ENCODE measurements at places on chromosomes 5 and 9.

GRCh38 chr5:154205441-154206117 is 15.0 kb downstream of the GALNT10 start:
- no peak for DNase-seq

- DNase-seq, result no peak
Observed at GRCh38 chr5:57862942-57863341, 380.3 kb upstream of the ACTBL2 start.

- DNase-seq, result no peak
Observed at GRCh38 chr9:87628346-87628745, 97.6 kb upstream of the CTSL start.

GRCh38 chr5:157143127-157143971 is 684 bp upstream of the MED7 start:
- no peak for DNase-seq

DNA sequence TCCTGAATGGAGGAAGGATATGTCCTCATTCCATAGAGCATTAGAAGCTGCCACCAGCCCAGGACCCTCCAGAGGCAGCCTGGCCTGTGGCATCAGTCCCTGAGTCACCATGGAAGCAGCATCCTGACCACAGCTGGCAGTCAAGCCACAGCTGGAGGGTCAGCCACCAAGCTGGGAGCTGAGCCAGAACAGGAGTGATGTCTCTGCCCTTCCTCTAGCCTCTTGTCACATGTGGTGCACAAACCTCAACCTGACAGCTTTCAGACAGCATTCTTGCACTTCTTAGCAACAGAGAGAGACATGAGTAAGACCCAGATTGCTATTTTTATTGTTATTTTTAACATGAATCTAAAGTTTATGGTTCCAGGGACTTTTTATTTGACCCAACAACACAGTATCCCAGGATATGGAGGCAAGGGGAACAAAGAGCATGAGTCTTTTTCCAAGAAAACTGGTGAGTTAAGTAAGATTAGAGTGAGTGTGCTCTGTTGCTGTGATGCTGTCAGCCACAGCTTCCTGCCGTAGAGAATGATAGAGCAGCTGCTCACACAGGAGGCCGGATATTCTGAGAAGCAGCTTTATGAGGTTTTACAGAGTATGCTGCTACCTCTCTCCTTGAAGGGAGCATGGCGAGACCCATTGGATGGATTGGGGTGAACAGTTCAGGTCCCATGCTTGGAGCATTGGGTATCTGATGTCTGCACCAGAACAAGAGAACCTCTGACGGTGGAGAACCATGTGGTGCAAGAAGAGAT is 13.0 kb upstream of the CYFIP2 start:
- peak; percentile 81 for DNase-seq

- DNase-seq, result no peak
Observed at GRCh38 chr9:115058684-115059315, 59.2 kb downstream of the TNC start.

DNA sequence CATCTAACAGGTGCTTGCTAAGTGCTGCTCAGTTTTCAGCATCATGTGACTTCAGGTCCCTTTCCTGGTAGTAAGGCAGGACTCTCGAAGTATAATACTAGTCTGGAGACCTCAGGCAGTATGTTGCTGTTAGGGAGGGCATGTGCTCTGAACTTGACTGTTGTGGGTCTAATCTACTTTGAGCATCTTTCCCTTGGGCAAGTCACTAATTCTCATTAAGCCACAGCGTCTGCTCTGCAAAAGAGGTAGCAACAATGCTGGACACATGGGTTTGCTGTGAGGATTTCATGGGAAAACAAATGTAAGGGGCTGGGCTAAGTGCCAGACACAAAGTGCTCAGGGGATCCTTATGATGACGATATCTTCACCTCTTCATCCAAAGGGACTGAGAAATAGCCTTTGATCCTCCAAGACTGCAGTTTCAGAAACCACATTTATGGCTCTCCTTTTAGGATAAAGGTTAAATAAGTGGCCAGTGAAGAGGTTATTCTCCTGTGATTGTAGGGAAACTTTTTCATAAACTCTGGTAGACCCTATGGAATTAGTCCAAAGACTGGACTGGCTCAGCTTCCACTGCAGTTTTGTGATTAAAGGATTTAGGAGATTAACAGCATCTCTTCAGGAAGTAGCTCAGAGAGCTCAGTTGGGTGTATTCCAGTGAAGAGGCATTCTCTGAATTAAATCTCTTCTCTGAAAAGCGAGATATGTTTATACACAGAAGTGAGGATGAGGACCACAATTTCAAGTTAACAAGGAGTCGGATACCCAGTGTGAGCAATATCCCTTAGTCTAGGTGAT is 216.6 kb downstream of the SGCD start:
- DNase-seq, result no peak

- no peak for DNase-seq
Observed at GRCh38 chr9:125472562-125472925, 210.9 kb downstream of the GAPVD1 start.

GRCh38 chr9:89372230-89372816 is 54.0 kb downstream of the SECISBP2 start:
- peak; percentile 53 for DNase-seq

- DNase-seq, result no peak
Observed at GRCh38 chr5:59548807-59549357, 344.6 kb downstream of the PDE4D start.

GRCh38 chr5:57839025-57839424 is 356.4 kb upstream of the ACTBL2 start:
- DNase-seq, result no peak

DNA sequence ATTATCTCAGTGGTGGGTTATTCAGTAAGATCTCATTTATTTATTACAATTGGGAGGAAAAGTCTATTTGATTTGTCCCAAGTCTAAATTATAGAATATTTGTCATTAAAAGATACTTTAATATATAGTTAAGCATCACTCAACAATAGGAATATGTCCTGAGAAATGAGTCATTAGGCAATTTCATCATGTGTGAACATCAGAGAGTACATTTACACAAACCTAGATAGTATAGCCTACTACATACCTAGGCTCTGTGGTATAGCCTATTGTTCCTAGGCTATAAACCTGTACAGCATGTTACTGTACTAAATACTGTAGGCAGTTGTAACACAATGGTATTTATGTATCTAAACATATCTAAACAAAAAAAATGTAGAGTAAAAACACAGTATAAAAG is 135.0 kb upstream of the RASA1 start:
- no peak for DNase-seq

- no peak for DNase-seq
Observed at GRCh38 chr5:78526049-78526525, 122.5 kb downstream of the LHFPL2 start.

GRCh38 chr9:89044881-89045280 is 53.6 kb downstream of the S1PR3 start:
- no peak for DNase-seq

GRCh38 chr5:156328766-156329165 is 1.8 kb downstream of the SGCD start:
- no peak for DNase-seq

GRCh38 chr9:7819984-7820383 is 20.4 kb upstream of the DMAC1 start:
- DNase-seq, result no peak

- no peak for DNase-seq
Observed at GRCh38 chr9:113474360-113475028, 11.0 kb downstream of the RGS3 start.

DNA sequence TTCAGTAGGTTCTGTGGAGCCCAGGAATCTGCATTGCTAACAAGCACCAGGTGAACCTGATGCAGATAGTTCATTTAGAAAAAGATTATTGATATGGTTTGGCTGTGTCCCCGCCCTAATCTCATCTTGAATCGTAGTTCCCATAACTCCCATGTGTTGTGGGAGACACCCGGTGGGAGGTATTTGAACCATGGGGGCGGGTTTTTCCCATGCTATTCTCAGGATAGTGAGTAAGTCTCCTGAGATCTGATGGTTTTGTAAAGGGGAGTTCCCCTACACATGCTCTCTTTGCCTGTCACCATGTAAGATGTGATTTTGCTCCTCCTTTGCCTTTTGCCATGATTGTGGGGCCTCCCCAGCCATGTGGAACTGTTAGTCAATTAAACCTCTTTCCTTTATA is 212.0 kb downstream of the RAB3C start:
- no peak for DNase-seq

DNA sequence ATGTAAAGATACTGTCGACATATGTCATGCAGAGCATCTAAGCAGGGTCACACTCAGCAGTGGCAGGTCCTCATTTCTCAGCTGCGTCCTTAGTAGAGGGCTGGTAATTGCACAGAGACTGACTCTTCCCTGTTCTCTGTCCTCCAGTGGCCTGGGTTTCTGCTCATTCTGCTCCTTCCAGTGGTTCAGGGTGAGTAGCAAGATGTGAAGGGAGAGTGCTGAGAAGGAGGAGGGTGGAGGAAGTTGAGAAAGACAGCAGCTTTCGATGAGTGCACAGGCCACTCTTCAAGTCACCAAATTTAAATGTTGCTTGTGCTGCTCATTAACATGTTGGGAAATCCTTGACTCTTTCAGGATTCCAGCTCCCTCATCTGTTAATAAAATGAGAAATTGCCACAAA is 203.9 kb downstream of the FBXL7 start:
- DNase-seq, result no peak

GRCh38 chr5:116524966-116525365 is 49.7 kb downstream of the SEMA6A start:
- no peak for DNase-seq

DNA sequence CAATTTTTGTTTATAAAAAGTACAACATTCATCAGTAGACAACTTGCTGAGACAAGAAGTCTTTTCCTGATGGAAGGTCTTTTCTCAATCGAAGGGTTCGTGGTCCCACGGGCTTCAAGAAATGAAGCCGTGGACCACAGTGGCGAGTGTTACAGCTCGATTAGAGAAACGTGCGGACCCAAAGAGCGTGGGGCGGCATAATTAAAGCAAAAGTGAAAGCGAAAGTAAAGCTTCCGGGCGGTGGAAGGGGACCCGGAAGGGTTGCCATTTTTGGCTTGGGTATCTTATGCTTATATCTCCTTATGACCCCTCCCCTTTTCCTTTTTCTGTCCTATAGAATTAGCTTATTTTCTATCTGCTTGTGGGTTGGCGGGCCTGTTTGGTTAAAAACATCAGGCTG is 2309.4 kb upstream of the ACO1 start:
- DNase-seq, result no peak

DNA sequence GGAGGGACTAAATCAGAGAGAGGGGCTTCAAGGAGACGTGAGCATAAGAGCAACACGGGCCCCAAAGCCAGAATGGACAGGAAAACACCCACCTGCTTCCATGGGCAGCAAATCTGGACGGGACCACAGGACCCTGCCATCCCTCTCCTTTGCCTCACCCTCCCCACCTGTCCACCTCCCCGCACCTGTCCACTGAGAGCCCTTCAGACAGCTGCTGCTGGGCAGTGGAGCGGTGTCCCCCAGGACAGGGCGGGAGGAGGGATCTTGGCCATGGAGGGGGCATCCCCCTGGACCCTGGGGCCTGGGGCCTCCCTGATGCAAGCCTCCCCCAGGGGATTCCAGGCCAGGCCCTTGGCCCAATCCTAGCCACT is 2.6 kb downstream of the CCDC183 start:
- no peak for DNase-seq

- no peak for DNase-seq
Observed at GRCh38 chr9:122329597-122329996, 41.2 kb upstream of the PTGS1 start.

DNA sequence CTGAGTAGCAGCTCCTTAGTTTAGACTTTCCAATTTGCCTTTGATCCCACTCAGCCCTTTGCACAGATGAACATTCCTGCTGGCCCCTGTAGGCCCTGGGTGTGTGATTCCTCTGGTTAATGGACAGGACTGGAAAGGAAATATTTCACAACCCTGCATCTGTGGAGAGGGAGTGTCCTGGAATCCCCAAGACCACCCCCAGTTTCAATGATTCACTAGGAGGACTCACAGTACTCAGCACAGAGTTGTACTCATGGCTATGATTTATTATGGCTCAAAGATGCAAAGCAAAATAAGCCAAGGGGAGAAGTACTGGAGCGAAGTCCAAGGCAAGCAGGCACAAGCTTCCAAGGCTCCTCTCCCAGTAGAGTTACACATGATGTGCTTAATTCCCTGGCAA is 42.4 kb upstream of the TJP2 start:
- DNase-seq, result no peak

- no peak for DNase-seq
Observed at GRCh38 chr5:90571147-90571773, 12.7 kb downstream of the ADGRV1 start.

GRCh38 chr5:126619781-126620180 is 19.0 kb downstream of the PHAX start:
- DNase-seq, result no peak

DNA sequence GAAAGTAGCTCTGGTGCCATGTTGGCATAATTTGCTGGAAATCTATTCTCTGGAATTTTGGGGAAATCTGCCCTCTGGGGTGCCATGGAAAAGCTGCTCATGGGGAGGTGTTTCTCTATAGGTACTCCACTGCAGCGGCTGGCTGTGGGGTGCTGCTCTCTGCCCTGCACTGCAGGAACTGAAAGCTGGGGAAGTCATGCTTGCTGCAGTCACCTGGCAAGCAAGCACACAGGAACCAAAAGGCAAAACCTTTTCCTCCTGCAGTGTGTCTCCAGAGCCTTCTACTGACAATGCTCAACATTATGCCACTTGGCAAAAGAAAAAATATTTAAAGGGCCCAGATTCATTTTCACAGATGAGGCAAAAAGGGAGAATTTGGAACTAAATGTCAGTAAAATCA is 25.8 kb upstream of the CARNMT1 start:
- DNase-seq, result no peak

GRCh38 chr5:150522504-150523414 is 14.8 kb downstream of the NDST1 start:
- no peak for DNase-seq

DNA sequence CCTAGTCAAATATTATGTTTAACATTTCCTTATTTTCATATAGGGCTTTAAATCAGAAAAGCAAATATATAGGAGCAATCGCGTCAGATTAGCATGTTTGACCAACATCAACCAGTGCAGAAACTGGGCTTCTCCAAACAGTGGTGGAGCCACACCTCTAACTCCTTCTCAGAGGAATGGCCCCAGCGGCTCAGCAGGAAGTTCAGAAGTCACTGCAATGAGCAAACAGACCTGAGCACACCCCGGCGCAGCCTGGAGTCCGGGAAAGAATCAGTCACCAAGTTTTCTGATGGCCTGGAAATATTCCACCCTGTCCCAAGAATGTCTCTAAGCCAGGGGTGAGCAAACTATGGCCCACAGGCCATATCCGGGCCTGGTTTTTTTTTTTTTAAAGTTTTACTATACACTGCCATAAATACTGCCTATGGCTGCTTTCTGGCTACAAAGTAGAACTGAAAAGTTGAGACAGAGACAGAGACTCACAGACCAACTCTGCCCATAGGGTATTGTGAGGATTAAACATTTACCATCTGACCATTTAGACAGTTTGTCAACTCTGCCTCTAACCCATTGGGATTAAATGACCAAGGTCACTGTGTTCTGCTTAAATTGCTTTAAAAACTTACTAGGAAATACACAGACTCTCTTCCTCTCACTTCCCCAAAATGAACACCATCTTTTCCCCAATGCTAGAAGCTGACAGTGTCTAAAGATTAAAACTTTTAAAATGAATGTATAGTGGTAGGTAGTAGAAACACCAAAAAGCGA is 5.4 kb downstream of the GOLM1 start:
- no peak for DNase-seq

Data from central memory CD4-positive, alpha-beta T cell (primary cell).